ENCODE measurements at places on chromosomes 7 and 10.

GRCh38 chr7:20738518-20739481 is 47.9 kb downstream of the SP8 start:
- no peak for DNase-seq

- DNase-seq, result no peak
These were observed 35.0 kb upstream of the DGKB start for GRCh38 chr7:14937581-14937980.

- no peak for DNase-seq
These were observed 337.9 kb downstream of the FGFR2 start for GRCh38 chr10:121260377-121260776.

DNA sequence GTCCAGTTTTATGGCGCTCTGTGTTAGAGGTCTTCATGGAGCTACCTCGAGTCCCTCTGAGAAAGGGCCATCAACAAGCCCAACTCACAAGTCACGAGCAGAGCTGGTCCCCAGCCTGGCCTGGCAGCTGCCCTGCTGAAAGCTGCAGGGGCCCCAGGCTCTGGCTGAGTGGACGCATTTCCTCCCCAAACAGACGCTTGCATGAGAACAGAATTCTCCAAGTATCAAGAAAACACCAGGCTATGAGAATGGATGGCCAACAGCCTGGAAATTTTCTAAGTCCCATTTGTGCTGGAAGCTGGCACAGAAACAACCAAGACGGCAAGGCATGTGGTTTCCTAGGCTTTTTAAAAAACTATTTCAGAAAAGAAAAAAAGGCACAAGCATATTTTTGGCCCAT is 114.8 kb downstream of the FAM53B start:
- no peak for DNase-seq

- DNase-seq, result peak; percentile 19
These were observed 31.0 kb downstream of the PDE1C start for GRCh38 chr7:32039000-32039756.

DNA sequence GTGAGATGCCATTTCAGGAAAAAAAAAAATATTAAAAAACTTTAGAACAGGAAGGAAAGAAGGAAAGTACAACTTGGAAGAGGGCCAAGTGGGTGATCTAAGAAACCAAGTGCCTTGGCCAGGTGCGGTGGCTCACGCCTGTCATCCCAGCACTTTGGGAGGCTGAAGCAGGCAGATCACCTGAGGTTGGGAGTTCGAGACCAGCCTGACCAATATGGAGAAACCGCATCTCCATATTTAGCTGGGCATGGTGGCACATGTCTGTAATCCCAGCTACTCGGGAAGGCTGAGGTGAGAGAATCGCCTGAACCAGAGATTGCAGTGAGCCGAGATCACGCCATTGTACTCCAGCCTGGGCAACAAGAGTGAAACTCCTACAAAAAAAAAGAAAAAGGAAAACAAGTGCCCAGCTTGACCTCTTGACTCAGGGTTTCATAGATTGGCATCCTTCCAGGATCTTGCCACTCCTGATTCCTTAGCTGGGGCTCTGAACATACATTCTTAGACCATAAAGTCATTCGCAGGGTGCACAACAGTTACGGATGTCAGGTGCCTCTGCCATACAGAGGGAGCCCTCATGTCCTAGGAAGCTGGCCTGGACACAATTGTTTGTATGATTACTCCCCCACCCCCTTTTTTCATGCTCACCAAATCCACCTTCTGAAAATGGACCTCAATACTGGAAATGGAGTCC is 2.1 kb upstream of the GUSB start:
- peak; percentile 78 for DNase-seq

DNA sequence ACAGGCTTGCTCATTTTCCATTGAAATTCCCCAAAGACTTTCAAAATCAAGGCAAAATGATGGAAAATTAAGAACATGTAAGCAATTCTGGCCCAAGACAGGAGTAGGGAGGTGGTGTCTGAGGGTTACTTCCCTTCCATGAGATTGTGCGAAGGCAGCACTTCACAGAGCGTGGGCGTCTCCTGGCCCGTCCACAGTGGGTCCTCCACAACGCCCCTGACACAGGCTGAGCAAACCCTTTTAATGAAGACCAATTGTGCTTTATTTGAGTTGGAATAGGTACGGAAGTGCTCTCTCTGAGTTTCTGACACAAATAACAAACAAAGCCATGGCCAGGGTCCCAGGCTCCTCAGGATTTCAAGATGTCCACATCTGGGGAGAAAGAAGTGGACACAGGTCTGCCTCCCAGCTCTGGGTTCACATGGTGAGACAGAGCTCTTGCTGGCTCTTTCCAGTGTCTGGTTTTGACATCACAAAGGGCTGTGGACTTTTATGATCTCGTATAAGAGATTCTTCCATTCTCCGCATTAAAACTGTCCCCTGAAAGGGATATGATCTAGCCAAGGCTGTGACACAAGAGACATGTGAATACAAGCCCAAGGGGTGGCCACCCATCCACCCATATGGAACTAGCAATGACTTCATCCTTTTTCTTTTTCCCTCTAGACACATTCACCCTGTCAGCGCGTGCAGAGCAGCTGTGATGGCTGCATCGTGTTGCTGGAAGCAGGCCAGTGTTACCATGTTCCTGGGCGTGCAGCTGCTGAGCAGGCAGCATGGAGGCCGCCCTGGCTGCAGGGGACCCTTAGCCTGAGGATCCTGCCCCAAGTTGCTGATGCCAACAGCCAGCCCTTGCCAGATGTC is 145.6 kb downstream of the ADAM12 start:
- no peak for DNase-seq

DNA sequence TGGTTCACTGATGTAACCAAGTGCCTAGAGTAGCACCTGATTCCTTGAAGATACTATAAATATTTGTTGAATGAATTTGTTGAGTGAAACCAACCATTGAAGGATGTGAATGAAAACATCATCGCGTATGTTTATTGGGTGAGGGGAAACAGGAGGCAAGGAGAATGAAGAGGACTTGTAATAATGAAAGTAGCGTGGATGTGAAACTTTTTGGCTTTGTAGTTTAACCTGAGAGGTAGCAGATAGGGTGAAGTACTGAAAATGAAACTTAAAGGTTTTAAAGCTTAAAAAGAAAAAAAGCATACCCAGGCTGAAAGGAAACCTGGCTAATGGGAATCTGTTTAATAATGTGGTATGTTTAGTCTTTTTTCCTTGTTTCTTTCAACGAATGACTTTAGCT is 5.2 kb downstream of the CCNY start:
- DNase-seq, result no peak

DNA sequence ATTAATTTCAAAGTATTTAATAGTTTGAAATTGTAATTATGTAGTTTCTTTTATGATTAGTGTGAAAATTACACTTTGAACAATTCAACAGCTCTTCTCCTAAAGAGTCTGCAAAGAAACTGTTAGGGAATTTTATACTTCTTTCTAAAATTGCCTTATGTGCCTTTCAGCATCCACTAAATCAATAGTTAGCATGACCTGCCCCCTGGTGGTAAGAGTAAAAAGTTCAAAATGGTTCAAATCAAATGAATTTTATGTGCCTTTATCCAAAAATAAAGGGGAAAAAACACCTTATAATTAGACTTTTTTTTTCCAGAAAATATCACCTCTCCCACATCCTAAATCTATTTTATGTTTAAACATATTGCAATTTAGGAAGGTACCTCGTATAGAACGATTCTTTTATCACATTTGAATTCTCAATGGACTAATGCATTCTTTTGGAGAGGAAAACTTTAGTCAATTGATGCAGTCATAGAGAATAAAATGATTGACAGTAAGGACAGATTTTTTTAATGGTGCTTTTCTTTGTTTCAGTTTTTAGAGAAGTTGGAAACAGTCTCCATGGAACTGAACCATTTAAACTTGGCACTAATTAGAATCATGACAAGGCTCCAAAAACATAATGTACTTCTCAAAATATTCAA is 163.7 kb downstream of the SEMA3D start:
- DNase-seq, result peak; percentile 20
